ENCODE measurements at places on chromosomes 7 and 10.

- DNase-seq, result no peak
Observed at GRCh38 chr7:71846160-71846559, 566.0 kb downstream of the CALN1 start.

- no peak for DNase-seq
Observed at GRCh38 chr10:76882796-76883195, 754.8 kb downstream of the KCNMA1 start.

GRCh38 chr7:24828891-24829661, 71.8 kb upstream of the GSDME start:
- DNase-seq, result no peak

- no peak for DNase-seq
Observed at GRCh38 chr7:3162289-3162688, 118.6 kb upstream of the CARD11 start.

- DNase-seq, result no peak
Observed at GRCh38 chr7:50174948-50175347, 81.9 kb upstream of the ZPBP start.

GRCh38 chr10:93458821-93459257, 23.3 kb downstream of the MYOF start:
- DNase-seq, result no peak

GRCh38 chr7:35727571-35727970, 32.6 kb upstream of the HERPUD2 start:
- no peak for DNase-seq

DNA sequence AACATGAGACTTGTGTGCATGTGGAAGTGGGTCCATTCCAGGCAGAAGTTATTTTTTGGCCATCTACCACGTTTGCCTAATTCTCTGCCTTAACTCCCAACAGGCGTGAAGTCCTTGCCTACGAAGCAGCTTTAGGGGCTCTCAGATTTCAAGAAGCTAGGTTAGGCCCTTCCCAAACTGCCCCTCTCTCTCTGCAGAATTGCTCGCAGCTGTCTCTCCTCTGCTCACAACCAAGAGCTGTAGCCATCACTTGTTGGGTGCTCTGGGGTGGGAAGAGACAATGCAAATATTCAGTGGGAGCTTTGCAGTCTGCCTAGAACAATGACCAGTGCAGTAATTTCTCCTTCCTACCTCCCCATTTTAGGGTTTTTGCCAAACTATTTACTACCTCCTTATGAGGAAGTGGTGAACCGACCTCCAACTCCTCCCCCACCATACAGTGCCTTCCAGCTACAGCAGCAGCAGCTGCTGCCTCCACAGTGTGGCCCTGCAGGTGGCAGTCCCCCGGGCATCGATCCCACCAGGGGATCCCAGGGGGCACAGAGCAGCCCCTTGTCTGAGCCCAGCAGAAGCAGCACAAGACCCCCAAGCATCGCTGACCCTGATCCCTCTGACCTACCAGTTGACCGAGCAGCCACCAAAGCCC, 24.9 kb downstream of the CYP17A1 start:
- DNase-seq, result no peak

DNA sequence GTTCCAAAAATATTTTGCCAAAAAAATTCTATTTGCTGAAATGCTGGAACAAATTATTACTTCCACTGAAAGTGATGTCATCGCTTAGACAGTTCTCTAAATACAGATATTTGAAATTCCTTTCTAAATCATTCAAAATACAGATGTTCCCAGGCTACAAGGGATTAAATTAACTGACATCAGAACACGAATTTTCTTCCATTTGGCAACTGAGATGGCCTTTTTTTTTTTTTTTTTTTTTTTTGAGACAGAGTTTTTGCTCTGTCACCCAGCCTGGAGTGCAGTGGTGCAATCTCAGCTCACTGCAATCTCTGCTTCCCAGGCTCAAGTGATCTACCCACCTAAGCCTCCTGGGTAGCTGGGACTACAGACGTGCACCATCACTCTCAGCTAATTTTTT, 57.0 kb downstream of the P4HA1 start:
- no peak for DNase-seq

DNA sequence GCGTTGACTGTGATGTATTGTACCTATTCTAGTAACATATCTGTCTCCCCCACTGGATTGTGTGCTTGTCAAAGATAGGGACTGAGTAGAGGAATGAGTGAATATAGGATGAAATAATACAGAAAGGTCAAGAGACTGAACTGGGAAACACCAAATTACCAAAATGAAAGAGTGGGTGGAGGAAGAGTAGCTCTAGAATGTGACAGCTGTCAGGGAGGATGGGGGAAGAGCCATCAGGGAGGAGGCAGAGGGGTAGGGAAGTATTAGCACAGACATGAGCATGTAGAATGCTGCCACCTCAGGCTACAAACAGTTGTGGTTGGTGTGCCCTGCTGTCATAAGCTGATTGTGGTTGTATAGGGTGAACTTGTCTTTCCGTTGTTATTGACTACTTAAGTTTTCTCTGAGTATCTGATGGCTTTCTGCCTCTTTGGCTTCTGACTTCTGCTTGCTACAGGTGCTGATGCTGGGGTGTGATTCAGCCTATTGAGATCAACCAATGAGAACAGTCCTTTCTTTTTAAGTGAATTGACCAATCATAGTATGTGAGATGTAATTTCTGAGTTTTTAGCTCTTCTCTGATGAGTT, 5.6 kb downstream of the CCSER2 start:
- peak; percentile 55 for DNase-seq

- DNase-seq, result no peak
Observed at GRCh38 chr10:68318331-68319059, 13.4 kb upstream of the HNRNPH3 start.

DNA sequence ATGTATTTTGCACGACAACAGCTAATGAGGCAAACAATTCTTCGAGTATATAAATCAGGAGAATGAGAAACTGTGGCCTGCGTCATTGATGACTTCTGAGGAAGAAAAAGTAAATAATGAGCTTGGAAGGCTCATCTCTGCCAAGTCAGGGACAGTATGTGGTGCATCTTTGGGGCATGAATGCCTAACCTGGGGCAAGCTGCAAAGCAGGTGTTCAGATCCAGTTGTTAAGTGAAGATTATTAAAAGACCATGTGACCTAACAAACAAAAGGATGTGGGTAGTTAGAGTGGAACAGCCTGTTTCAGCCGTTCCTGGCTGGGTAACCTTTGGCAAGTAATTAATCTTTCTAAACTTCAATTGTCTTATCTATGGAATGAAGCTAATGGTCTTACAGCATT, 93.0 kb downstream of the LYZL2 start:
- DNase-seq, result no peak

DNA sequence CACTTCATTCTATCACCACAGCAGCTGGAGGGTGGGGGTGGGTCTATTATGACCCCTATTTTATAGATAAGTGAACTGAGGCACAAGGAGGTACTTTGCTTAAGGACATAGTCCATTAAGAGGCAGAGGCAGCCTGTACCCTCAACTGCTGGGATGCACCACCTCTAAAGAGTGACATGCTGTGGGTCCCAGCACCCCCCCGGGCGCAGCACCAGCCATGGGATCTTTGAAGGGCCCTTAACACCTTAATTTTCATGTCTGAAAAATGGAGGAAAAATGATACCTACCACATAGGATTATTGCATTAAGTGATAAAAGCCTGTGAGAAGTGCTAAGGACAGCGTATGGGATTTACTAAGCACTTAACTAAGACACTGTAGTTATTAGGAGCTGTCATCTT, 15.4 kb downstream of the ADCYAP1R1 start:
- DNase-seq, result no peak

GRCh38 chr7:33979807-33980355, 74.5 kb downstream of the BMPER start:
- DNase-seq, result no peak

GRCh38 chr7:124032369-124033094, at the start of gene TMEM229A:
Gene TMEM229A, minus strand, starts transcription at chr7:124033067. Its CDS starts 64 bp downstream, at chr7:124033003.
- no peak for DNase-seq

- no peak for DNase-seq
Observed at GRCh38 chr7:636396-636795, 90.1 kb upstream of the DNAAF5 start.

- no peak for DNase-seq
Observed at GRCh38 chr10:81472927-81473470, 402.0 kb upstream of the NRG3 start.

DNA sequence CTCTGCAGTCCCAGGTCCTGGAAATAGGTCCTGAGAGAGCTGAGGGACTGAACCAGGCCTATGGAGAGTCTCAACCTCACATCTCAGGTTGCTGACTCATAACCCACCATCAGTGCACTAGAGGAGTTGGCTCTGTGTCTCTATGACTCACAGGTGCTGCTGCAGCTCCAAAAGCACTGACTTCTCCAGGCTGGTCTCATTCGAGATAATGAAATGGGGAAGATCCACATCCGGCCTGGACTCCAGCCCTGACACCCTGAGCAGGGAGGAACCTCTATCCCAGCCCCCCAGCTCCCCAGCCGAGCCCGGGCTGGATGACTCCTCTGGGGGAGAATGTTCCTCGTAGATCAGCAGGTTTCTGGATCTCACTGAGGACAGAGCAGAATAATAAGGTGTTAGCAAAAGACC, 35.5 kb upstream of the DGKI start:
- DNase-seq, result no peak

DNA sequence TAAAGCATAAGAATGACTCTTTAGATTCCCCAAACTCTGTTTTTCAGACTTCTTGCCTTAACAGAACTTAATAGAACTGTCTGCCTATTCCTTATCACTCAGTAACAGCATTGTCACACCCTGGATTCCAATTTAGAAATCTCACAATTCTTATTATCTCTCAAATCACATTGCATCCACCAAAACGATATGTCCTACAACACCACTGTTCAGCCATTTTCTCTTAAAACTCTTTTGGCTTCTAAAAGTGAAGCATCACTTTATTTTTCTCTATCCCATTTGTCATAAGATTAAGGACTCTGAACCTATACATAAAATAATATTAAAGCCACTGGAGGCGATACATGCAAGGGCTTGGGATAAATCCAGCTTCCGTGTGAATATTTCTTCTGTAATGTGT, 1.2 kb upstream of the CPED1 start:
- no peak for DNase-seq

GRCh38 chr10:5805711-5806110, 7.5 kb downstream of the GDI2 start:
- no peak for DNase-seq

GRCh38 chr10:58642283-58642682, 129.6 kb downstream of the BICC1 start:
- no peak for DNase-seq

DNA sequence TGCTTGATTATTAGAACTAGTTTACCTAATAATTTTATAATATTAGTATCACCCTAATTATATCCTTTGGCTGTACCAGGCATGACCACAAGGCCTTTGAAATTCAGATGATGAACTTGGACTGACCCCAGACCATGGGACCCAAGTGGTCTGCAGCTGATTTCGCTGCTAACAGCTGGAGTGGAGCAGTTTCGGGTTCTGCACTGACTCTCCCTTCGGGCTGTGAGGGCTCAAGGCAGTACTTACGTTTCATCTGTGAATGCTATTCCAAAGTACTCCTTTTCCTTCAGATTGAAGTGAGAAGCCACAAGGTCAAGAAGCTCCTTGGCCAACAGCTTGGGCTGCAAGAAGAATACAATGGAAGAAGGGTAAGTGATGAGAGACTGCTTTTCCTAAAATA, 223.8 kb downstream of the PRPF18 start:
- DNase-seq, result no peak

DNA sequence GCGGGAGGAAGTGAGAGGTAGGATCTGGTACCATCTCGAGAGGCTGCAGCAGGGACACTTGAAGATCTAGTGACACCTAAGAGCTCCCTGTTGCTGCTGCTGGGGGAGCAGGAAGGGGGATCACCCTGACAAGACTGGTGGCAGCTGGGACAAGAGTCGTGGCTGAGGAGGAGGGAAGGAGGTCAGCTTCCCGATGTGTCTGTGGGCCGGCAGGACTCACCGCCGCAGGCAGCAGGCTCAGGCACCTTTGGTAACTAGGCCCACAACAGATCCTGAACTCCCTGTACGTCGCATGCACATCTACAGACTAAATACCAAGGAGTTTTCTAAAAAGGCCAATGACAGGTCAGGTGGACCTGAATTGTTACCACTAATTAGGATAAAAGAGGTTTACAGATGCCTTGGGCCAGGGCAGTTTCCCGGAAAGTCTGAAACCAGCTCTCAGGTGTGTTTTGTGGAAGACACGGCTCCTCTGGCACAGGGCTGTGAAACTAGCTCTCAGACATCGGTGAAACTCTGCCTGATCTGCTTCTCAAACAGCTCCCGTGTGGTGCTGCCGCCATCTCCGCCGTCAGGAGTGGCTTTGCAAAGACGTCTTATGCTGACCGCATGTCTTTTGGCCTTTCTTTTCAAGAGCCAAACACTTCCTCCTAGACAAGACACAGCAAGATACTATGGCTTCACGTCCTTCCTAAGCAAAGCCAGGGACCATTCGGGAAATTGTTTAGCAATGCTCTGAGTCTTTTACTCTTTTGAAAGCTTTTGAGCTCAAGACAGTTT, 609.7 kb downstream of the PTPRN2 start:
- DNase-seq, result no peak

DNA sequence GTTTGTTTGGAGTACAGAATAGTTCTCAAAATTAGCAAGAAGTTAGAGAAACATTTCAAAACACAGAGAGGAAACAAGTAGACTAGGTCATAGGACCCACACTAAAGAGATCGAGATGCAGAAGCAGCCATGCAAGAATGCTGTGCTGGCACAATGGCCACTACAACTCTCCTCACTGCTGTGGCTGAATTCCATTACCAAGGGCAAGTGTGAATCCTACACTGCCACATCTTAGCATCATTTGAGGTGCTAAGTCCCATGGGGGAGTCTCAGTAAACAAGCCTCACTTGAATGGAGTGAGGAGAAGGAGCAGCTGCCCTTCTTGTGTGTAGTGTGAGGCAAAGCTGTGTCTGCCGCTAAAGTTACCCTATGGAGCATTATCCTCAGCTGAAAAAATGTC, 56.7 kb downstream of the PCLO start:
- DNase-seq, result no peak

GRCh38 chr7:87231258-87231657, 11.7 kb upstream of the TMEM243 start:
- no peak for DNase-seq

Data from activated T-cell treated with anti-CD3 and anti-CD28 coated beads for 24 hours (primary cell).